ENCODE measurements at places on chromosomes 2 and 18.

GRCh38 chr2:63059793-63060471, 9.3 kb downstream of the OTX1 start:
- no peak for DNase-seq

GRCh38 chr2:208036357-208036756, 11.0 kb upstream of the PLEKHM3 start:
- DNase-seq: no peak

GRCh38 chr2:197237291-197238042, 73.1 kb downstream of the ANKRD44 start:
- no peak for DNase-seq

DNA sequence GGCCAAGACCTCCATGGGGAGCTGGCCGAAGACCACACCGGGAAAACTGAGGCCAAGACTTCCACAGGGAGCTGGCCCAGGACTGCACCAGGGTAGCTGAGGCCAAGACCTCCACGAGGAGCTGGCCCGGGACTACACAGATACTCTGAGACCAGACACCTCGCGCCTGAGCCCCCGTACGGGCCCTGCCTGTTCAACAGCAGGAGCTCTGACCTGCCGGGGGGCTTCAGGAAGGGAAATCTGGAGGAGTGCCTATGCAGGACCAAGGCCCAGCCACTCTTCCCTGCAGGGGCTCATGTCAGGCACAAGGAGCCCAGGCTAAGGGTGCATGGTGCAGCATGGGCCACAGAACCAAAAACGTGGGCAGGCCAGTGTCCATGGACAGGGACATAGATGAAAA, 151.6 kb downstream of the TMEM18 start:
- no peak for DNase-seq

- no peak for DNase-seq
Measured at GRCh38 chr18:7452331-7452730, 114.8 kb upstream of the PTPRM start.

DNA sequence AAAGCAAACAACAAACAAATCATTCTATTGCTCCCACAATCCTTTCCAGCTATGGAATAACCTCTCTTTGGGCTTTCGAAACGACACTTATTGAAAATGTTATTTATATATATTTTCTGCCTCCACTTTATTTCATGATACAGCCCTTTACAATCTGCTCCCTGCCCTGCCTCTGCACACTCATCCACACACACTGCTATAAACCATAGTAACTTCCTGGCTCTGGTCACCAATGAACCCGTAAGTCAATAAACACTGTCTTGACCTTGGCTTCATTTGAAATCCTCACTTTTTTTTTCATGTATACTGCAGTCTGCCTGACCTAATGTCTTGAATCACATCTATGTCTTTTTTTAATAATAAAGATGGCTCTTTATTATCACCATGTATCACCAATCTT, 161.5 kb downstream of the SLC39A10 start:
- no peak for DNase-seq

DNA sequence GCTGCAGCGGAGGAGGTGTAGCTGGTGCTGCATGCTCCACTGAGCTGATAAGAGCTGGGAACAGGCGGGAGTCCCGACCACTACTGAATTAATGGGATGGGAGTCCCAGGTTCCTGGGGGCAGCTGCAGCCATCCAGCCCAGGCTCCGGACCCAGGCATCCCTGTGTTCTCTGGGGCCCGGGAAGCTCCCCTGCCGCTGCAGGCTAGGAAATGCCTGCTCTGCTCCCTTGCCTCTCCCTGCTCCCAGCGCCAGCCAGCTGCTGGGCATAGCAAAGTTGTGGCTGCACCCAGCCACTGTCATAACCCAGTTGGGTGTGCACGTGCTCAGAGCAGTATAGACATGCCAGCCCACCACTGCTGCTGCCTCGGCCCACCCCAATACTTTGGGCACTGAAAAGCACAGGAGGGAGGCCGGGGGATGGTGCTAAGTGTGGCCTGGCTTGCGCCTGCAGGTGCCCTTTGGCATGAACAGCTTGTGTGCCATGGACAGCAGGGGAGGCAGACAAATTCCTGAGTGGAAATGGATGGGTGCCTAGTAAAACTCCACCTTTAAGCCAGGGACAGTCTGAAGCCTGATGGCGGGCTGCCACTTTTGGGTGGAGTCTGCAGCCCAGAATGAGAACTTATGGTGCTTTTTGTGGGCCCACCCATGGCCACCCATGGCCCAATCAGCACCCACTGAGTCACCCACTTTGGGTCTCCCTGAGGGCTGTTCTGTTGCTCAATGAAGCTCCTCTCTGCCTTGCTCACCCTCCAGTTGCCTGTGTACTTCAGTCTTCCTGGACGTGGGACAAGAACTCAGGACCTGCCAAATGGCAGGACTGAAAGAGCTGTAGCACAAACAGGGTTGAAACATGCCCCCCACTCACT, 219.3 kb upstream of the TMEFF2 start:
- no peak for DNase-seq

DNA sequence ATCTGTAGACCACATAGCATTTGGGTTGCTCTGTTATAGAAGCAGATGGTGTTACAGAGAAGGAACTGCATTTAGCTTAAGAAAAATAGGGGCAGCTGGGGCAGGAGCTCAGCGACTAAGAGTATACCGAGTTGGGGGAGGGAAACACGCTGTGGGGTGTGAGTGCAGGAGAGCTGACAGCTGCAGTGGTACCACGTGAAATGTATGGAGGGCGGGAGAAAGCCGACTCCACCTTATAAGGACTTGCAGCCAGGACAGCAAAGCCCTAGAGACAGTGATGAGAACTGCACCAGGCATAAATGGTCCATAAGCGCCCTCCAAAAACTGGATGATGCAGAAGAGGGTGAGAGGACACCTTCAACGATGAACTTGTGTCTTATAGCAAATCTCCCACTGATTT, 237.6 kb downstream of the PRKCE start:
- DNase-seq: peak; percentile 66

DNA sequence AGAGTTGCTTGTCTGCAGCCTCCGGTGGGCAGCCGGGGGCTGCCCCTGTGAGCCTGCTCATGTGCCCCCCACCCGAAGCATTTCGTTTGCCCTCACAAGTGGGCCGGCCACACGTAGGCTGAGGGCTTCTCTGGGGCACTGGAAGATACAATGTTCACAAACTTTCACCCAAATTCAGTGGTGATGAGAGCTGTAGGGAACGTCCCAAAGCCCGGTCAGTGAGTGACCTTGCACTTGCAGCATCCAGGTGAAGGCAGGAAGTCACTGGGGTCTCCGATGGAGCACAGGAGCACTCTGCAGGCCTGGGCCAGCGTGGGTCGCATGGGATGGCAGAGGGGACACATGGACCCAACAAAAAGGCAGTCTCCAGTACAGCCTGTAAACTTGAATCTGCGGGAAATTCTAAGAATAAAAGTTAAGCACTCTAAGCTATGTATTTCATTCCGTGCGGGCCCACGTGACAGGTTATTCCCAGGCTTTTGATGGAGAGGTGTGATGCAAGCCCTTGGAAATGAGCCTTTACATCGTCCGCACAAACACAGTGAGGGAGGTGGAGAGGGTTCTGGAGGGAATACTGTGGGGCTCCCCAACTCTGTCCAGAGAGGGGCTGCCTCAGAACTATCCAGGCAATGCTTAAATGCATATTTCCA, 42.5 kb downstream of the CNGA3 start:
- no peak for DNase-seq

DNA sequence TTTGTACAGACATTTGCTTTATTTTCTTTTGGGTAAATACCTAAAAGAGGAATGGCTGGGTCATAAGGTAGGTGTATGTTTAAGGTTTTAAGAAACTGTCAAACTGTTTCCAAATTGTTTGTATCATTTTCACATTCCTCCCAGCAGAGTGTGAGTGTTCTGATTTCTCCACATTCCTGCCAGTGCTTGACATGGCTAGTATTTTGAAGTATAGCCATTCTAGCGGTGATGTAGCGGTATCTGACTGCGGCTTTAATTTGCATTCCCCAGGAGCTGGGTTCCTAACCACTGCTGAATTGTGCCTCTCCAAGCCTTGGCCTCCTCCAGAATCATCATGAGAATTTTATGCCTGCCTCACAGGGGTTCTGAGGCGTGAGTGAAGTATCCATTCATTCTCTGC, 61.8 kb upstream of the ARL4C start:
- no peak for DNase-seq

GRCh38 chr18:79327199-79327721, 68.5 kb upstream of the NFATC1 start:
- no peak for DNase-seq

Measured in SHP77 treated with DMSO at 0.1 percent for 48 hours (cell line).